ENCODE measurements at places on chromosomes 13 and 19.
A peak's percentile ranks its signal among the peaks of the same experiment; 100 is the strongest.

DNA sequence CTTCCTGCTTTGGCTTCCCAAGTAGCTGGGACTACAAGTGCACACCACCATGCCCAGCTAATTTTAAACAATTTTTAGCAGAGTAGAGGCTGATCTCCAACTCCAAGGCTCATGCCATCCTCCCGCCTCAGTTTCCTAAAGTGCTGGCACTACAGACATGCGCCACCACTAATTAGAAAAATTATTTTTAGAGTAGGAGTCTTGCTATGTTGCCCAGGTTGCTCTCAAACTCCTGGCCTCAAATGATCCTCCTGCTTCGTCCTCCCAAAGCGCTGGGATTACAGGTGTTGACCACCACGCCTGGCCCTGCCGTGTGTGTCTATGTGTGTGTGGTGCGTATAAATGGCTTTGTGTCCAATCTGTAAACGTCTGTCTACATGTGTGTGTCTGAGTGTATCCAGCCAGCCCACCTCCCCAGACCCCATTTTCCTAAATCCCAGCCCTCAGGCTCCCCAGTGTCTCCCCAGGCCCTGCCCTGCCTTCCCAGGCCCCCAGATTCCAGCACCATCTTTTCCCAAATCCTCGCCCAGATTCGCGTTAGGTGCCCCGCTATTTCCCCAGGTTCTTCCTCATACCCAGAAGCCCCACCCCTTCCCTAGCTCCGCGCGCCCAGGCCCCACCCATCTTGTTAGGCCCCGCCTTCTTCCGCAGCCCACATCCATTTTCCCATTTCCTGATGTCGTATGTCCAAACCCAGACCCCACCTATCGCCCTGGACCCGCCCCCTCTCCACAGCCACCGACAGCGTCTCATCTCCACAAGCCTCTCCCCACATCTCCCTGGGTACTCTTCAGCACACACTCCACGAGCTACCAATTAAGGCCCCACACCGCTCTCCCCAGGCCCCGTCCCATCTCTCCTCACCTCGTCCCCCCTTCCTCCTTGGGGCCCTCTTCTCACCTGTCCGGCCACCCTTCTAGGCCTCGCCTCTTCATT lies 24.9 kb downstream of the SLC8A2 start:
- no peak for DNase-seq

DNA sequence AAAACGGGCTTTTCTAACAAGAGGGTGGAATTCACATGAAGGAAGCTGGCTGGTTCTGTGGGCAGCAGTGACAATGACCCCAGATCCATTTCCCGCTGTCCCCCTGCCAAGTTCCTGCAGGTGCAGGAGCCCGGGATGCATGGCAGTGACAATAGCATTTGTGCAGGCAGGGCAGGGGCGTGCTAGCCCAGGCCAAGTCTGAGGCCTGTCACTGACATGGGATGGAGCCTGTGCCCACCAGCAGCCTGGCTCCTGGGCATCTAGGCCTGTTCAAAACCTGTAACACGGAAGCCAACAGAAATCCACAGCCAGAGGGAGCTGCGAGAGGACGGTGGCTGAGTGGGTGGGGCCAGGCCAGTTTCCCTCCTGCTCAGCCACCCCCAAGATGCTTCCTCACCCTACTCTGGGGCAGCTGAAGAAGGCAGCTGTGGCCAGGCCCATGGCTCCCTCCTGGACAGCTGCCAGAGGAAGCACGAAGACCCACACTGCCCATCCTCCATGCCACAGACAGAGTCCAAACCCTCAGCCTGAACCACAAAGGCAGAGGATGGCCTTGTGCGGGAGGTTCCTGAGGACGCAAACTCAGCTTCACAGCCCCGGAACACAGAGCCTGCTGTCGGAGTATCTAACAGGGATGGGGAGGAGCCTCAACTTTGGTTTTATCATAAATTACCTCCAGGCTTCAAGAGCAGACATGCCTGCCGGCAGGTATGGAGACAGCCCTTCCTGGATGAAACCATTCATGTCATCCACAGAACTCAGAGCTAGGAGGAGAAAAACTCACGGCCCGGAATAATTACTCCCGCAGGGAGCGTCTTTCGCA lies 74.0 kb downstream of the CEBPG start:
- DNase-seq, result no peak

DNA sequence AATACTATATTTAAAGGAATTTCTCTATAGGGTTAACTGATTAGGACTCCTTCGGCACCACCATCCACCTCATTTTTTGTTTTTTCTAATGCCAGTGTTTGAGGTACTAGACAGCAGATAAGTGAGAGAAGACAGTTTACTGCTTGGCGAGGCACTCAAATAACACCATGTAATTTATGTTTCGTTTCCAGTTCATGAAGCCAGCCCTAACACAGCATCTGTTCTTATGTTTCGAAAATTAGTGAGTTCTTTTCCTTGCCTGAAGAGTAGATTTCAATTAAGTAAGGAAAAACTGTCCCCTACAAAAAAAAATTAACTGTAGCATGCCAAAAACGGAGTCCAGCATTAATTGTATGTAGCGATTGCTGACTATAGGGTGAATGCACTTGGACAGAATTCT lies 409.1 kb downstream of the TBC1D4 start:
- no peak for DNase-seq

GRCh38 chr13:23433171-23434153 lies at the start of gene SACS:
TSS of gene SACS (minus strand) at chr13:23433702. CDS start at chr13:23411239, 22,463 bp downstream.
- no peak for DNase-seq

- no peak for DNase-seq
These were observed 246.4 kb downstream of the GPC5 start for GRCh38 chr13:91644806-91645205.

DNA sequence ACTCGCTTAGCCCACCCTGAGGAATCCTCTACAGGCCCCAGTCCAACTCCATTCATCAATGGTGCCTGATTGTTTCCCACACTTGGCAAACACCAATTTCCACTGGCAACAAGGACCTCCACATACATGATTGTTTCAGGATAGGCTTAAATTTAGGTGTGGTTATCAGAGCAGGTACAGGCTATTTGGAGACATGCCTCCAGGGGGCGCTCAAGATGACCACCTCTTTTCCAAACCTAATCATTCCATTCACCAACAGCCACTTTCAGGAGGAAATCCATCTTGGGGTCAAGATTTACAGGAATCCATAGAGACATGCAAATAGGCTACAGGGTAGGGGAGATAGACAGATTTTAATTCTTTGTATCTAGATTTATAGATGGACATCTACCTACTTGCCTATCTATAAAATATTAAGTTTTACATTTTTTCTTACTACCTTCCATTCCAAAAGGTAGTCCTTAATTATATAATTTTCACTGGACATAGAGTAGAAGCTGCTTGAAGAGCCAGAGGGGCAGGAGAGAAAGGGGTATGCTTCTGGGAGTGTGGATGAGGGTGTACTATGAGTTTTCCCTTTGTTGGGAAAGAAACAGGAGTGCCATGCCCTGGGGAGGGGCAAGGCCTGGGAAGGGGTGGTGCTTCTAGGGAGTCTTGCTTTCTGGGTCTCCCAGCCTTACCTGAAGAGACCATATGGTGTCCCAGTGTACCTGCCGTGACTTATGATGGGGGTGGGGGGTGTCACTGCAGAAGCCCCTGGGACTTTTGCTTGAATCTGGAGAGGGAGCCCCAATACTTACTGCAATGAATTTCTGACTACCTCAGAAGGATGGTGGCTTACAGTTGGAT lies 14.1 kb upstream of the PCDH8 start:
- no peak for DNase-seq

GRCh38 chr19:41402010-41402409 lies 4.4 kb downstream of the BCKDHA start:
- DNase-seq, result no peak

DNA sequence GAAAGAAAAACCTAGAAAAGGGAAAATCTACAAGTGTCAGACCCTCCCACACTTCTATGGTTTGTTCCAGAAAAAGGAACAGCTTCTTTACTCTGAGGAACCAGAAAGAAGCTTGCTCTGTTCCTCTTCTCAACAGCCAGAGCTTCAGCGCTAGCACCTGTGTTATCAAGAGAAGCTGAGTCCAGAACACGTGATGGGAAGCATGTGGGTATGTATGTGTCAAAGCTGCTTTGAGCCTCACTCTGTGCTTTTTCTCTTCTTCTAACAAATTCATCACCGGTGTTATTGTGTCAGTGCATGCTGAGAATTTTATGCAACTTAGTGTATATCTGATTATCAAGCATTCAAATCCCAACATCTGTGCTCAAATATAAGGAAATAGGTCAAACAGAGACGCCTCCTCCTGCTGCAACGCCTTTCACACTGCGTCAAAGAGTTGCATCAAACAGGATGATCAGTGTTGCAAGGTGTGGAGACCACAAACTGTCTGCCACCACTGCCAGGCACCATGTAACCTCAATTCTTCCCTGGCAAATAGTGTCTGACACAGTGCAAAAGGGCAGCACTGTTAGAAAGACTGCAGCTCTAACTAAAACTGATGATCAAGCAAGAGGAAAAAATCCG lies 83.9 kb downstream of the LRRC63 start:
- DNase-seq, result peak; percentile 87

DNA sequence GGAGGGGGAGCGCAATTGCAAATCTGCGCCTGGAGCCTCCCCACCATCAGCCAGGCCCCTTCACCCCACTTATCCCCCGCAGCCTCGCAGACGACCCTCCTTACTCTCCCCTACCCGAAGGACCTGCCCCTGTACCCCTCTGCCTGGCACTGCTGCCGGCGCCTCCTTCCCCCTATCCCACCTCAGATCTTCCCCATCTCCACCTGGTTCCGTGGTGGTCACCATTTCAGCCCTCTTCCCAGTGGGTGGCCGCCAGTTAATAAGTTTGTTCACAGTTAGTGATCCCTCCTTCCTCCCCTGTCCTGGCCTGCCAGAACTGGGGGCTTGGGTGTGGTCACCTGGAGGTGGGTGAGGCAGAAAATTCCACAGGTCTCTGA lies 397 bp downstream of the SLC44A2 start:
- no peak for DNase-seq

DNA sequence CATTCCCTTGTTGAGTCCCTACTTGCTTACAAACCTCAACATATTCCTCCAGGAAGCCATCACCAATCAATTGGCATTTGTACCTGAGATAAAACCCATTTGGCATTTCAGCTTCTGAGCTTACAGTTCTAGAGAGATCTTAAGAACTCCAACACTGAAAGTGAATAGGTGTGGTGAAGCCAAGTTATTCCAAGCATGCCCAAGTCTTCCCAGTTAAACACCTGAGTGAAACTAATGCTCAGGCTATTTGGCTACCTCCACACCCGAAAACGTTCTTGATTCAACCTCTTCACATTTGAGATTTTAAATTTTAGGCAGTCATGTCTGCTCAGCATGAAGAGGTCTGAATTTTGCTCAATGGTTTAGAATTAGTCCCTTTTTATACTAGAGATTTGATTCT lies 2.5 kb upstream of the SCEL start:
- no peak for DNase-seq

DNA sequence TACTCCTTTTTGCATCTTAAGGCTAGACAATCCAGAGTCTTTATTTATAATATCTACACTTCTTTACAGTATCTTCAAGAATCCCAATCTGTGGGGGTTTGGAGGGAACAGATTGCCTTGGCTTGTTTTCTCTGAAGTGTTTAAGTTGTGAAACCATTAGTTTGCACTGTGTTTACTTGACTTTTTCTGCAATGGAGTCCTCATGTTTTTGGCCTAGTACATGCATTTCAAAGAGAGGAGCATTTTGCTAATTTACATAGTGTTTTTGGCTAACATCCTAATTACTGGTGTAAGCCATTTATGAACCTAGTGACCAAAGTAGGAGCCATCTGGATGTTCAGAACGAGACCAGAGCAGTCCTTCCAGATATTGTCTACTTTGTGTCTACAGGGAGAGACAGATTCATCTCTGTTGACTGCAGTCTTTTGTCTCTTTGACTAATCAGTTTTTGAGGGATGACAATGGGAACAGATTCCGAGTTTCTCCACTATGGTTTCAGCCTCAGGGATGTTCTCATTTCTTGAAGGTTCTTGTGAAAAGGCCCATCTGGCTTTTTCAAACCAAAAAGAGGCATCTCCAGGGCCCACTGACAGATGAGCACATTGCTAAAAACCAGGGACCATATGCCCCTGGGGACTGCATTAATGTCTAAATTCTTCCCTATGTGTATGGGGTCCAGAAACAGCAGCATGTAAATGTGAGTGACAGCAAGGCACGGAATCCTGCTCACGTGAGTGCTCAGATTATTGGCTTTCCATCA lies 53.4 kb downstream of the ING1 start:
- no peak for DNase-seq

DNA sequence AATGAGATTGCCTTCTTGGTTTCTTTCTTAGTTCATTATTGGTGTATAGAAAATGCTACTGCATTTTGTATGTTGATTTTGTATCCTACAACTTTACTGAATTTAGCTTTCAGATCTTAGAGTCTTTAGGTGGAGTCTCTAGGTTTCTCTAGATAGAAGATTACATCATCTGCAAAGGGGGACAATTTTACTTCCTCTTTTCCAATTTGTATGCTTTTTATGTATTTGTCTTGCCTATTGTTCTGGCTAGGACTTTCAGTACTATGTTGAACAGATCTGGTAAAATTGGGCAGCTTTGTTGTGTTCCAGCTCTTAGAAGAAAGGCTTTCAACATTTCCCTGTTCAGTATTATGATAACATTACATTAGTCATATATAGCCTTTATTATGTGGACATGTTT lies 101.0 kb upstream of the SPRY2 start:
- DNase-seq, result no peak

GRCh38 chr13:29556742-29557141 lies 38.7 kb downstream of the SLC7A1 start:
- DNase-seq, result no peak

DNA sequence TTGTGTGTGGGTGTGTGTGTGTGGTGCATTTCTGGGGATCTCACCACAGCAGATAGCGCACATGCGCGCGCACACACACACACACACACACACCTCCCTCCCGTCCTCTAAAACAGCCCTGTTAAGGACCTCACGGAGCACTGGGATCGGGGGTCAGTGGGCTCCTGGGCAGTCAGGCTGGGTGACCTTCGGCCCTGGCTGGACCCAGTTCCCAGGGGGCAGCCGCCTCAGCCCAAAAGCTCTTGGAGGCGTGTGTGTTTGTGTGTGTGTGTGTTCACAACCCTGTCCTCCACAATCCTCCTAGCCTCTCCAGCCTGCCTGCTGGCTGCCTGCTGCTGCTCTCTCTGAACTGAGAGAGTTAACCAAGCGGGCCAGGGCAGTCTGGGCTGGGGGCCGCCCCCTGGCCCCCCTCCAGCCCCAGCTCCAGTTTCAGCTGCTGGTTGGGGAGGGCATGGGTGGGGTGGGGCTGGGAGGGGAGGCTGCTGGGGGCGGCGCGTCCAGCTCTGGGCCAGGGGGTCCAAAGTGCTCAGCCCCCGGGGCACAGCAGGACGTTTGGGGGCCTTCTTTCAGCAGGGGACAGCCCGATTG lies at the start of gene FXYD1:
TSS of gene FXYD1 (plus strand) at position 520 of the 588 bp plus-strand sequence. CDS start 1,256 bp downstream, outside the sequence.
- no peak for DNase-seq

DNA sequence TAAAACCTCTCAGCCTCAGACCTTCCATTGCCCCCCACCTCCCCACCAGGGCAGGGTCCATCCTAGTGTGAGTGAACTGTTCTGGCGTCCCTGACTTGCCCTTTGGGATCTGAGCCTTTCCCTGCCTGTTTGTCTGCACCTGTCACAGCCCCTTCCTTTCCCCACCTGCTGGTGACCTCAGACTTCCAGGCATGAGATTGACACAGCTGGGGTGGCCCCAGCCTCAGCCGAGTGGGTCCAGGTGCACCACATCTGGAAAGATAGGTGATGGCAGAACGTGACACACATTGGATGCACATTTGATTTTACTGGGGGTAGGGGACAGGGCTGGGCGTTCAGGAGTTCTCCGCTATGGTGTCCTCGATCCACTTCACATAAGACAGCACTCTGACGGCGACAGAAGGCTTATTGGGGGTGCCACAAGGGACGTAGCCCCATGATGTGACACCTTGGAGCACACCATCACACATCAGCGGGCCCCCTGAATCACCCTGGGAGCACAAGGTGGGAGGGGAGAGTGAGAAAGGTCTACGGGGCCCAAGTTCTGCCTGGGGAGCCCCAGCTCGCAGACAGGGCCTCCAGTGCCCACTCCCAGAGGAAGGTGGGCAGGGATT lies 4.6 kb downstream of the KLK1 start:
- no peak for DNase-seq
